ENCODE measurements at places on chromosomes 4 and X.

GRCh38 chr4:23789762-23790161 is 100.1 kb downstream of the PPARGC1A start:
- no peak for DNase-seq

GRCh38 chr4:88793475-88793874 is 95.8 kb upstream of the NAP1L5 start:
- DNase-seq: no peak

- no peak for DNase-seq
These were observed 12.5 kb downstream of the KLHL15 start for GRCh38 chrX:24014388-24015018.

- DNase-seq: peak; percentile 20
These were observed 942.3 kb upstream of the SLIT2 start for GRCh38 chr4:19309378-19309777.

GRCh38 chr4:102311912-102312311 is 33.4 kb downstream of the SLC39A8 start:
- no peak for DNase-seq

DNA sequence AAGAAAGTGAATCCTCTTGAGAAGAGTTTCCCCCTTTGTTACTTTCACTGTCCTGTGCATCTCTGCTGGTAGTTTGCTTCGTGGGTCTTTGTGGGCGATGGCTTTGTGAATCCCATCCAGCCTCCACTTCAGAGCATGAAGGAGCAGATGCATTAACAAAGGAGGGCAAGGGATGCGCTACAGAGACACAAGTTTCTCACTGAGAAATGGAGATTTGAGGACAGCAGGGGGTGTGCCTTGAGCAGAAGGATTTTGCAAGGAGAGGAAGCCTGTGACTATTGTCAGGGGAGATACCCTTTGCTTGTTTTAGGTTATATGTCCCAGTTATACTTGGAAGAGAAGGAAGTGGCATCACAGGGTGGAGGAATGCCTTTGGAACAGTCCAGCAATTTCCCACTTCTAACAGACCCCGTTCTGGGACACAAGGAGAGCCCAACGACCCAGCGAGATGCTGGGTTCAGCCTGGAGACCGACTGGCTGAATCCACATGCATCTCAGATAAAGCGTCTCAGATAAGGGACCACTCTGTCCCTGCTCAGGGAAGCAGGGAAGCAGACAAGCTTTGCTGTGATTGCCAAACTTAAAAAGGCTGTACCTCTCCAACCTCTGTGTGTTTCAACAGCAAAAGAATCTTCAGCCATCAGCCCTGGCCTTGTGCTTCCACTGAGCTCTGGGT is 314.6 kb upstream of the GATB start:
- DNase-seq: no peak

DNA sequence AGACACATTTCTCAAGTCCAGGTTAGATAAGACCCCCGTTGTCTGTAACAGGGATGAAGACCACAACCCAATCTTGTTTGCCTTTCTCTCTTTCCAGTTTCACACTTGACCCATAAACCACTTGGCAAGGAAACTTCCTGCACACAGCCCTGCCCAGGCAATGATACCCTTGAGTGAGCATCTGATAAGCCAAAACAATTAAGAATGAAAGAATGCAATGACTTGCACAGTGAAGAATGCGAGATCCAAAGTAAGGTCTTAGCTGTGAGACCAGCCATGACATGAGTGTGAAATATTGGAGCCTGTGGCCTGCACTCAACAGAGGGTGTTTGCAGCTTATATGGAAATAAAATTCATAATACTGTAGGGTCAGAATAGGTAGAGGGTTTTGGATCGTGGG is 37.9 kb upstream of the MXRA5 start:
- no peak for DNase-seq

DNA sequence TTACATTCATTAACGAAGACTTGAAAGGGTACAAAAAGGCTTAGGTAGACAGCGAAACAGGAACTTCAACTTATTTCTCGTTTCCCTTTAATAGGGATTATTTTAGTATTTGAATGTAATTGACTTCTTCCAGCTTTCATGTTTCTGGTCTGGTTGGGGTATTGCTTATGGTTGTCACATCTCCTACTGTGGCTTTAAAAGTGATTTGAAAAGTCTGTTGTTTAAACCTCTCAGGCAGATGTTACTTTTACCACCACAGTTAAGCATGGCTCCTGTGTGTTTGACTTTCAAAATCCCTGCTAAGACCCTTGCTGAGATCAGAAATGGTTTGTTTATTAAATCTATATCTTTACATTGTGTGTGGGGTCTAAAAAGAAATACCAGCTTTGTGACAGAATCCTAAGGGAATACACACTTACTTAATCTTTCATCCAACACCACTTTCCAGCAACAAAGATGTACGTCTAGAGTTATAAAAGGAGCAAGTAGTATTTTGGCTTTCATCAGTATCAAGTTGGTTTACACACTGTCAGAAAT is 661.2 kb downstream of the FAT4 start:
- no peak for DNase-seq

Measured in NCI-H526 (cell line).